Type B pancreatic cell (in vitro differentiated cells): ENCODE measurements at places on chromosomes 2 and 18.

DNA sequence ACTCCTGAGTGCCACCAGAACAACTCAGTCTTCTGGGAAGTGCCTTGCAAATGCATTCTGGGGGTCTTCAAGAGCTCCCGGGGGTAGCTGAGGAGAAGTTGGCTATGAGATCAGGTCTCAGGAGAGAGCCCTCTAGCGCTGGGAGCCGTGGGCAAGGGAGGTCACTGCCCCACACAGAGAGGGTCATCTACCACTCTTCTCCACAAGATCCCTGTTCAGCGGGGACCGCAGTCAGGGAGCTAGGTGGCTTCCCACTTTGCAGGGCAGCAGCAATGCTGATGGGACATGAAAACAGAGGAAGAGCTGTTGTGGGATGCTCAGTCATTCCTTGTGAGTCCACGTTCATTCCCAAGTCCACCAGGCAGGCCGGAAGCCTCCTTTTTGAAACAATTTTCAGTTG is 66.6 kb downstream of the ACKR3 start:
- no peak for DNase-seq

GRCh38 chr18:59821983-59822382 is 77.8 kb upstream of the PMAIP1 start:
- DNase-seq = no peak

DNA sequence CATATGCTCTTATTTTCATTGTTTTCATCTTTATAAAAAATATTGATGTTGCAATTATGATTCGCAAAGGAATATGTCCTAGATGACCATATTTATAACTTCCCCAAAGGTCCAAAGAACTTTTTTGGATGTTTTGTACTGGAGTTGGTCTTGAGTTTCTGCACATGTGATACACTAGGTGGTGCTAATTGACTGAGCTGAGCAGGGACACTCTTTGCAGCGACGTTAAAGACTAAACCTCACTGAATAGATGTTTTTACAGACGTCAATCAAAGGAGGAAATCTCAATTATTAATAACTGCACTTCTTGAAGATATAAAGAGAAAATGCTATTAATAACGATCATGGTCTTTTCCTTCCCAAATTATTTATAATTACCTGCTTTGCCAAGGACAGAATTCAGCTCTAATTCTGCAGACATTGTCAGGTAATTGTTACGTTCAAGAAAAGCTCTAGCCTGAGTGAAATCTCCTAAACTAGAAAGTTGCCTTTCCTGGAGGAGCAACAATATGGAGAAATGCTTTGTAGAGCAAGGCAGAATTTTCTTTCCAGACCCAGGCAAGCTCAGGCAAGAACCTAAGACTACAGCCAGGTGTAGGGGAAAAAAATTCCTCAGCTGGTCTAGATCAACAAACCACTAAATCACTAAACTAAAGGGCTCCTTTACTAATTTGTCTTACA is 119.3 kb upstream of the RBBP8 start:
- DNase-seq = no peak

GRCh38 chr18:1483385-1483784 is 578.7 kb downstream of the ADCYAP1 start:
- DNase-seq = no peak

- DNase-seq = no peak
These were observed 50.2 kb downstream of the TGOLN2 start for GRCh38 chr2:85277416-85278158.
